ENCODE measurements at places on chromosomes 3 and 15.

- DNase-seq: peak; percentile 30
These were observed 210.9 kb upstream of the KCNMB2 start for GRCh38 chr3:178325330-178325729.

DNA sequence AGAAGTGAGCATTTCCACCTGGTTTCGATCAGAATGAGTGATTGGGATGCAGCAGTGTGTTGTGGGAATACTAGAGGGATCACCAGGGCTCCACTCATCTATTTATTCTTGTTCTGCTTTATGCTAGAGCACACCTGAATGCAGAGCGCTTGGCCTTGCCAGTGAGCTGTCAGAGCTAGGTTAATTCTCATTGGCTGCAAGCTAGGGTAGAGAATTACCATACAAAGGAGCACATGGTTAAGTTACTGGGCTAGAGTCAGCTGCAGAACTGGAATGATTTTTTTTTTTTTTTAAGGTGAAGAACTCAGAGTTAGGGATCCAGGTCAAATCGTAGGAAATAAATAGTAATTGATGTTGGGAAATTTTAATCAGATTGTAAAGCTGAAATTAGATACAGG is 8.8 kb downstream of the EIF2AK4 start:
- DNase-seq: no peak

- DNase-seq: no peak
These were observed 390.3 kb upstream of the AGTR1 start for GRCh38 chr3:148307443-148307843.

DNA sequence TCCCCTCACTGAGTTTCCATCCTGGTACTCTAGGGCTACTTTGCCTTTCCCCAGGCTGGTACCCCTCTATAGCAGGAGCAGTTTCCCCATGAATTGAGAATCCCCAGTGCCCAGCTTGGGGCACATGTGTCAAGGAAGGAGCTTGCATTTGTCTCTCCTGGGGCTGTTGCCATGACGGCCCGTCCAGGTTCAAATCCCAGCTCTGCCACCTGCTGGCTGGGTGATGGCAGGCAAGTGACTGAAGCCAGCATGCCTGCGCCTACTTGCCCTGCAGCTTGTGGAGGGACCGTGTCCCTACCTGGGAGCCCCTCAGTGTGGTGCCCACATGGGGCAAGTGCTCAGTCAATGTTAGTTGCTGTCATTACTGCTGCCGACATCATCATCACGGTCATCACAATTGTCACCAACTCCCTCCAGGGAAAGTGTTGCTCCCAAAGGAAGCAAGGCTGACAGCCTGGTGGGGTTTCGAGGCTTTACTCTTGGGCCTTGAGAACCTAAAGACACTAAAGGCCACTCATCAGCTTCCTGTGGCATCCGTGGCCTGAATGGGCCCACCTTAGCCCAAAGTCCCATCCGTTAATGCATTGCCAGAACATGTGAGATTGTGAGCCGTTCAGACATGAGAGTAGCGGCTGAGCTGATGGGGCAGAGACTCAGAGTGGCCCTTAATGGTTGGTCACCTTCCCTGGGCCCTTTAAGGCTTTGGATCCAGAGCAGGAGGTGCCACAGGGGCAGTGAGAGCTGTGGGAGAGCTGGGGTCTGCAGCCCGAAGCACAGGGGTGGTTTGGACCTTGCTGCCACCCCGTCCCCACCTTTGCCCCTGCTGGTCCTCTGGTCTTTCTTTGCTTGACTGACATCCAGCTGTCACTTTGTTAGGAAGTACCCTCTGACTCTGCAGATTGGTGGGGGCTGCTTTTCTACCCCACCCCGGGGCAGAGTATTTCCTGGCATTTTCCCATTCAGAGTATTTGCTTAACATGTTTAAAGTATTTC is 144.4 kb downstream of the DNAJB8 start:
- DNase-seq: no peak

DNA sequence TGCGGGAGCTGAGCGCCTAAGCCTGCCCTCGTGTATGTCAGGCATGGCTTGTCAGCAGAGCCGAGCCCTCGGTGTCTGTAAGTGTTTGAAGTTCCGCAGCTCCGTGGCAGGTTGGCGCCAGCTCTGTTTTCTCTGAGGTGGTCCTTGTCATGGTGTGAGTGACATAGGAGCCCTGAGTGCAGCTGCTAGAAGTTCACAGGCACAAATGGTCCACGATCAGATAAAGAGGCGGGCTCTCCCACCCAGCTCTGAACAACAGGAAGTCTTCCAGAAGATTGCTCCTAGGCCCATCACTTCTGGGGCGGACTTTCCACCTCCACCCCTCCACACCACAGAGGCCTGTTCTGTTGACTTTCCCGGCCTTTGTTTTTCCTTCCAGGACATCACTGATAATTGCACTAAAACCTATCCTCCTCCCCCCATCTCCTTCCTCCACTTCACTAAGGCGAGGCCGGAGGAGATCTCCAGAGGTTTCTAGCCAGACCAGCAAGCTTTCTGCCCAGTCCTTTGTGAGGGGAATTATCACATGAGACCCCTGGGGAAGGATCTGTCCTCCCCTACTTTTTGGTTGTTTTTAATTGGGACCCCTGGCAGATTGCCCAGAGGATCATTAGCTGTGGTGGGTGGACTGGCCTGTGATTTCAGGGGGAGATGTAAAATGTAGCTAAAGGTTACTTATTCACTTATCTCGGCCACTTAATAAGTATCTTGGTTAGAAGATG is 19.9 kb downstream of the ITPR1 start:
- DNase-seq: no peak

DNA sequence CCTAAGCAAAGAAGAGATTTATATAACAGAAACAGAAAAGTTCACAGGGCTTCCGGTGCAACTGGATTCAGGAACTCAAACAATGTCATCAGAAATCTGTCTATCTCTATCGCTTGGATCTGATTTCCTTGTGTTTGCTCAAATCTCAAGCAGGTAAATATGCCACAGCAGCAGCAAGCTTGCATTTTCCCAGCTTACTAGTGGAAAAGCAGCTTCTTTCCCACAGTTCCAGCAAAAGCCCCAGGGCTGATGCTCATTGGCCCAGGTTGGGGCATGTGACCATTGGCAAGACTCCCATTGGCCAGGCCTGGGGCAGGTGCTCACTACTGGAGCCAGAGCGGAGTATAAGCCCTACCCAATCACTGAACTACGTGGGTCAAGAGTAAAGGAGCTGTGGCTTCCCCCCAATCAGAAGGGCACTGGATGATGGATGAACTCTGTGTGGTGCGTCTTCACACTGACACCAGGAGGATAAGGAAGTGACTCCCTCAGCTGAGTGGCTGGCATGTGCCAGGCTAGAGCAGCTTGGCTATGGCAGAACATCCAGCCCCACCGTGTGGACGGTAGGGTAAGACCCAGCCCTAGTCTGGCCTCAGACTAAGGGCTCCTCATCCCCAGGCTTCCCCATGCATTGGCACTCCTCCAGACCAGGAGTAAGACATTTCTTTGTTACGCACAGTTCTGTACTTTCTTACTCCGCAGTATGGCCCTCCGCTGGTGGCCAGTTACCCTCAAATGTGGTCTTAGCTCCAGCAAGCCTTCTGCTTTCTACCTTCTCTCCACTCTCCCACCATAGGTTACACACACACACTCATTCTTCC is 13.1 kb upstream of the VIPR1 start:
- DNase-seq: no peak

DNA sequence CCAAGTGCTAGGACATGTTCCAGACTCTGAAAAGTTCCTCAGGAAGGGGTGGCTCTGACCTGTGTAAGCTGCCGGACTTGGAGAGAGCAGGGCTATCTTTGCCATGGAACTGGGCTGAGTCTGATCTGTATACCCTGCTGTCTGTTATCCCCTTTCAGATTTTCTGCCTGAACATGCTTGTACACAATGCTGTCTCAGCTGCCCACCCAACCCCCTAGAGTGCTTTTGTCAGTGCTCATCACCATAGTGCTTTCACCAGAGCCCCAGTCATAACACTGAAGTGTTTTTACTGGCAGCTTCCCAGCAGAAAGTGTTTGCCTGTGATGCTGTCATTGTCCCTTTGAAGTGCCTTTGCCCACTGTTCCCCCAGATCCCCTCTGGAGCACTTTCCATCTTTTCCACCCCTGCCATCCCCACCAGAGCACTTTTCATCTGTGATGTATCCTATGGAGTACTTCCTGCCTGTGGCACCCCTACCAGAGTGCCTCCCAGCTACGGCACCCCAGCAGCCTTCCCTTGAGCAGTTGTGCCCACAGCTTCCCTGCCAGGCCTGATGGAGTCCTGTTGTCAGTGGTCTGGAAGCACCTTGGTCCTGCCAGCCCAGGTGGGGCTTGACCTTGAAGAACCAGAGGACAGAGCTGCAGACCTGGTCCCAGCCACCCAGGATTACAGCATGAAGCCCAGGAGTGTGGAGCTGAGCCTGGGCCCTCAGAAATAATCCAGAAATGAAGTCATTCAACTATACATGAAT is 397.7 kb downstream of the DIPK2A start:
- DNase-seq: peak; percentile 10

DNA sequence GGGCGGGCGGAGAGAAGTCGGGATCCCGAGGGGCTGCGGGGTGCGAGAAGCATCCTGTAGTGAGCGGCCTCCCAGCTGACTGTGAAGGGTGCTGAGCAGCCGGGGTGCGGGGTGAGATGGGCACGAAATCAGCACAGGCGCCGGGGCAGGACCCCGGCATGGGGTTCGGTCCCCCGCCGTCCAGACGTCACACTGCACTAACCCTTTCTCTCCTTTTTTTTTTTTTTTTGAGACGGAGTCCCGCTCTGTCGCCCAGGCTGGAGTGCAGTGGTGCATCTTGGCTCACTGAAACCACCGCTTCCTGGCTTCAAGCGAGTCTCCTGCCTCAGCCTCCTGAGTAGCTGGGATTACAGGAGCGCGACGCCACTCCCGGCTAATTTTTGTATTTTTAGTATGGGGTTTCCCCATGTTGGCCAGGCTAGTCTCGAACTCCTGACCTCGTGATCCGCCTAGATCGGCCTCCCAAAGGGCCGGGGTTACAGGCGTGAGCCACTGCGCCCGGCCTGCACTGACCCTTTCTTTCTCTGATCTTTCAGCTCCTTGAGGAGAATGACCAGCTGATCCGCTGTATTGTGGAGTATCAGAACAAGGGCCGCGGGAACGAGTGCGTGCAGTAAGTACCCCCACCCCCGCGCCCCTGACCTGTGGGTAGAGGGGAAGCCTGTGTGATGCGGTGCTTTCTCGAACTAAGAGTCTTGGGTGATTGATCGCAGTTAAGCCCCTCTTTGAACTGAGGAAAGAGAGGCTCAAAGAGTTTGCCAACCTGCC is 513 bp downstream of the SS18L2 start:
- no peak for DNase-seq

- no peak for DNase-seq
These were observed 782.0 kb downstream of the MCTP2 start for GRCh38 chr15:95013381-95013780.

GRCh38 chr3:76403556-76403955 is 618.2 kb upstream of the ZNF717 start:
- no peak for DNase-seq

GRCh38 chr3:24582431-24583403 is 88.1 kb upstream of the THRB start:
- DNase-seq: no peak

DNA sequence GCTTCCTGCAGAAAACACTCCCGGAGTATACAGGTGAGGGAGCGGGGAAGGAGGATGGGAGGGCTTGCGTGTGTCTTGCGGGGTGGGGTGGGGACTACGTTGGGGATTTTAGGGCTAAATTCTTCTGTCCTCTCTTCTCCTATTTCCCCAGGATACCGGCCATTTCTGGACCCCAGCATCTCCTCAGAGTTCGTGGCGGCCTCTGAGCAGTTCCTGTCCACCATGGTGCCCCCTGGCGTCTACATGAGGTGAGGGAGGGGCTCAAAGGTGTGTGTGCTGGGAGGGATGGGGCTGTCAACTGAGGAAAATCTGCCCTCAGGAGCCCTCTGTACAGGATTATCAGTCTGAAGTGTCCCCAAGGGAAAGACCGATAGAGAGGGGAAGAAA is 6.6 kb downstream of the DUOX1 start:
- no peak for DNase-seq

GRCh38 chr3:10286596-10287295 is 6.0 kb downstream of the GHRL start:
- no peak for DNase-seq
